GM12878 (cell line): ENCODE measurements at places on chromosomes 12 and 14.

- DNase-seq = no peak
These were observed 7.0 kb downstream of the CCDC63 start for GRCh38 chr12:110853836-110854235.

- no peak for DNase-seq
These were observed 348.5 kb downstream of the EGLN3 start for GRCh38 chr14:33602396-33602795.

GRCh38 chr12:21369141-21369980 lies 3.3 kb upstream of the IAPP start:
- no peak for DNase-seq

- no peak for DNase-seq
These were observed 4.2 kb downstream of the ERO1A start for GRCh38 chr14:52690983-52691760.

DNA sequence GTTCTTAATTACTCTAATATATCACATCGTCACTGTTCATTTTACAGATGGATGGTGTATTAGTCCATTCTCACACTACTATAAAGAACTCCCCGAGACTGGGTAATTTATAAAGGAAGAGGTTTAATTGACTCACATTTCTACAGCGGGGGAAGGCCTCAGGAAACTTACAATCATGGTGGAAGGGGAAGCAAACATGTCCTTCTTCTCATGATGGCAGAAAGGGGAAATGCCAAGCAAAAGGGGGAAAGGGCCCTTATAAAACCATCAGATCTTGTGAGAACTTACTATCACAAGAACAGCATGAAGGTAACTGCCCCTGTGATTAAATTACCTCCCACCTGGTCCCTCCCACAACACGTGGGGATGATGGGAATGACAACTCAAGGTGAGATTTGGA lies 6.5 kb downstream of the TMBIM4 start:
- DNase-seq = no peak

GRCh38 chr14:72855913-72856312 lies 38.0 kb downstream of the DPF3 start:
- DNase-seq = peak; percentile 33

GRCh38 chr12:104591257-104591885 lies 134.6 kb downstream of the CHST11 start:
- DNase-seq = no peak

DNA sequence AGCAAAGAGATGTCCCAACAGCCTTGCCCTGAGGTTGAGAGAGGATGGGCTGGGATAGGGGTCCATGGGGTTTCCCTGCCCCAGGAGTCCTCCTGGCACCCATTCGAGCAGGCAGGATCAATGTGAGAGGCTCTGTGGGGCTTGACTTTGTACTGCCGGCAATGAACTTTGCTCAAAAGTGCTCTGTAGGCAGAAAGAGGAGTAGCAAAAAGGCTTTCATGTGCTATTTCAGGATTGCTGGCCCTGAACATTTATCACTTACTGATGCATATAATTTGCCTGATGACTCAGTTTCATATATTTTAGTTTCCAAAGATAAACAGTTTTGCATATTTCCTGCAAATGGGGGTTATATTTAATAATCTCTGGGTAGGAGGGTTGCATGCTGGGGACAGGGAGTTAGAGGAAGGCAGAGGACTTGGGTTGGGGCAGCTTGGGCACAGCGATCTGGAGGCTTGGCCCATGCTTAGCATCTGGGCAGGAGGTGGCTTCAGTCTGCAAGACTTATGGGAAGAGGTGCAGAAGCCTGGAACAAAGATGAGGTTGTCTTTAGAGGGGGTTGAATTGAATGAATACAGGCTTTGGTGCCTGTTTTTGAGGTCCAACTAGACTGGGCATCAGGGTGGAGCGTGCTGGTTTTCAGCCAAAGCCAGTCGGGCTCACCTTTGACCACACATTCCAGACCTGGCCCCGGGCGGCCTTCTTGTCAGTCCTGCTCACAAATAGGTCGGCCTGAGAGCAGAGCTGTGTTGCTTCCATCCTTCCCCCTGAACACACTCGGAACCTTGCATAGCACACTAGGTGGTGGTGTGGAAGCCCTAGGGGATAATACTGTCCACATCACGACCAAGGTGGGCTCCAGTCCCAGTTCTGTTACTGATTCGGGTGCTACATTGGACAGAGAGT lies 101.4 kb downstream of the PAPOLA start:
- no peak for DNase-seq
